ENCODE measurements at places on chromosomes 6 and 20.

- DNase-seq: no peak
Measured at GRCh38 chr6:157864185-157864761, 41.2 kb downstream of the SNX9 start.

GRCh38 chr20:17580895-17581294 lies 11.0 kb downstream of the DSTN start:
- no peak for DNase-seq

- peak; percentile 29 for DNase-seq
Measured at GRCh38 chr20:35226884-35227681, 593 bp downstream of the MMP24 start.

GRCh38 chr6:14758421-14759081 lies 487.3 kb upstream of the JARID2 start:
- no peak for DNase-seq

DNA sequence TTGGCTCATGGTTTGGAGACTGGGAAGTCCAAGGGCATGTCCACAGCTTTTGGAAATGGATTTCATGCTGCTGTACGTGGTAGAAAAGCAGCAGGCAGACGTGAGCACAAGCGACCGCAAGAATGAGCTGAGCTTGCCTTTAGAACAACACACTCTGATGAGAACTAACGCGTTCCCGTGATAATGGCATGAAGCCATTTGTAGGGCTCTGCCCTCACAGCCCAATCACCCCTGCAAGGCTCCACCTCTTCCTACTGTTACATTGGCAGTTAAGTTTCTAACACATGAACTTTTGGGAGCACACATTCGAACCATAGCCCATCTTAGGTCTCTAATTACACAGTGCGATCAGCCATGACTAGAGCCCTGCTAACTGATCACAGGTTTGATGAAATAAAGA lies 107.5 kb upstream of the TMEM170B start:
- DNase-seq: no peak

DNA sequence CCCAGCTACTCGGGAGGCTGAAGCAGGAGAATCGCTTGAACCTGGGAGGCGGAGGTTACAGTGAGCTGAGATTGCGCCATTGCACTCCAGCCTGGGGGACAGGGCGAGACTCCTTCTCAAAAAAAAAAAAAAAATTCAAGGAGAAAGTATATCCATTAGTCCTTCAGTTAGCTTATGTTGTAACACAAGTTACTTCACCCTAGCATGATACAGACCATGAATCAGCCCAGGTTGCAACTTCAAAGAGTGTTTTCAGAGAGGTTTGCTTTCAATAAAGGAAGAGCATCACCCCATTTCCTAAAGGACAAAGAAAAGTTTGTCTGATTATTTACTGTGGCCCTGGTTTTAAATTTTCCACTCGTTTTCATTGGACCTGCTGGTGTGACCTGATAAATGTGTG lies 73.0 kb downstream of the SERAC1 start:
- DNase-seq: no peak

- no peak for DNase-seq
Measured at GRCh38 chr6:19753826-19754225, 83.3 kb upstream of the ID4 start.

- no peak for DNase-seq
Measured at GRCh38 chr6:5536644-5537043, 275.3 kb downstream of the FARS2 start.

GRCh38 chr6:2162079-2162445 lies 83.3 kb downstream of the GMDS start:
- no peak for DNase-seq

DNA sequence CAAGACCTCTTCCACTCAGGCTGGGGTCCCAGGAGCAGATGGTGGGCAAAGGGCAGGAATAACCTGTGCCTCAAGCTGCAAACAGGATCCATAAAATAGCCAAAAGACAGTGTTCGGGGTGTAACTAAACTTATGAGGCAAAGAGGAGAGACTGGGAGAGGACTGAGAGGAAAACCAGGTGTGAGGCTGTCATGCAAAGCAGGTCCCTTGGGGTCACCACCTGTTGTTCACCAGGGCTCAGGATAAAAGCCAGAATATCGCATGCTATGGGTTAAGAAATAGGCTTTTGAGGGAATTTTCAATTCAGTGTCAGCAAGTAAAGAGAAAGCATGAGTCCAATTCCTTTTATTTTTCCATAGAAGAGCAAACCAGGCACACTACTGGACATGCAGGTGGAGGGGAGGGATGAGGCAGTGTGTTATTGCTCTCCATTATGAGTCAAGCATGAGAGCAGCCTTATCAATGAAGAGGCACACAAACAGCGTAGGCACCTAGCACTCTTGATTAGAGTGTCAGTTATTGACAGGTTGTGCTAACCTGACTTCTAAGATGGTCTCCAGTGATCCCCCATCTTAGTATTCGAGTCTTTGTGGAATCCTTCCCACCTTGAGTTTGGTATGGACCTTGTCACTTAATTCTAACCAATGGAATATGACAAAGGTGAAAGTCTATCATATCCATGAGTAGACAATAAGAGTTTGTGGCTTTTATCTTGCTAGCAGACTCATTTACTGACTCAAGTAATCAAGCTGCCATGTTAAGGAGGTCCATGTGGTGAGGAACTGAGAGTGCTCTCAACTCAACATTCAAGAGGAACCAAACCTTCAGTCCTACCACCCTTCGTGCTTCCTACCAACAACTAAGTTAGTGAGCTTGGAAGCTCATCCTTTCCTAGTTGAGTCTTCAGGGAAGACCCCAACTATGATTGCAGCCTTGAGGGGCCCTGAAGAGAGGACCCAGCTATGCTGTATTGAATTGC lies 18.8 kb downstream of the HLA-E start:
- DNase-seq: no peak

DNA sequence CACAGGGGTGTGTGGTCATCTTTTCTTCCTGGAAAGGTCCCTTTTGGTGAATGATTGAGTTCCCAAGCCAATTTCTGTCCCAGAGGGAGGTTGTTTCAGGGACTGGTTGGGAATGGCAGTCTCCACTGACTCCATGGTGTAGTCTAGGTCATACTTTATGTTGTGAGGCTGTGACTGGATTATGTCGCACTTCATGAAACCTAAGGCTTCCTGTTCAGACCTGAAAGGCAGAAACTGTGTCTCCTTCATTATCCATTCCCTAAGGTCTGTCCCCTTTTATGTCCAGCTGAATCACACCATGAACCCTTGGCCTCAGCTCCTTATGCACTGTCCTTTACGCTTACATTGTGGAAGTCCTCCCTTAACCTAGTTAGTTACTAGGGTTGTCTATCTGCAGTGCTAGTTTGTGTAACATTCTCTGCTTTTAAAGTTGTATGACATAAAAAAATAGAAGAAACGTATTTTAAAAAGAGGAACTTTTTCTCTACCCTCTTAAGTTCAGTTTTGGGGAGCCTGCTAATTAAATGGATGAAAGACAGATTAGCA lies 191.3 kb downstream of the JARID2 start:
- peak; percentile 26 for DNase-seq

Measured in common myeloid progenitor, CD34-positive (primary cell).